Stimulated activated CD8-positive, alpha-beta memory T cell treated with anti-CD3 and anti-CD28 coated beads, Interleukin-2, amount 100 ng/mL, for 1 hour (primary cell): ENCODE measurements at places on chromosomes 4 and X.

DNA sequence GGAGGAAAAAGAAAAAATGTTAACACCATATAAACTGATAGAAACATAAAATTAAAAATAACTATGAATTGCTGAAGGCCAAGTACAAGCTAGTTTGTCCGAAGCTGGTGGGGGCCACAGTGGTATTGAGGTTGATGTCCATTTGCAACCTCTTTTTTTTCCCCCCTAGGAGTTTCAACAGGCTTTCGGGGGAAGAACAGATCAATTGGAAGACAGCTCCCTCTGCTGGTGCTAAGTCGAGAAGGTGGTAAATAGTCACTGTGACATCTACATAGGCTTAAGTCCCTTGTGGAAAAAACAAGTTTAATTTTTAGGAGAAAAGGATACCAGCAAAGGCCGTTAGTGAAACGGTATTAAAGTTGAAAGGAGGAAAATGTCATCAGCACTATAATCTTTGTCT, 115.7 kb upstream of the ZXDA start:
- no peak for DNase-seq

DNA sequence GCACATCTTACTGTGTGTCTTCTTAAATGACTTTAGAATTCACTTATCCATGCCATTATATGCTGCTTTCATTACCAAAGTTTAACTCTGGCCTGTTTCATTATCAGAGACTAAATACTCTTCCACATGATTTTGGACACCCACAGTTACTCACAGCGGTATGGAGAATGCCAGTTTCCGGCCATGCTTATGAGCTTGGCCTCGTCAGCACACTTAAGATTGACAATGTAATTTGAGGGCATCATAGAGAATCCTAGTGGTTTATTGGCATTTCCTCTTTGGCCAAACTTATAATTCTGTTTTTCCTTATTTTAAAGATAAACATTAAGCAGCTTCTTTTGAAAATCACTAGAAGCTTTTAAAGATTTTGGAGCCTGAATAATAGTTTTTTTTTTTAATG, 104.5 kb downstream of the IRF2 start:
- DNase-seq, result no peak

DNA sequence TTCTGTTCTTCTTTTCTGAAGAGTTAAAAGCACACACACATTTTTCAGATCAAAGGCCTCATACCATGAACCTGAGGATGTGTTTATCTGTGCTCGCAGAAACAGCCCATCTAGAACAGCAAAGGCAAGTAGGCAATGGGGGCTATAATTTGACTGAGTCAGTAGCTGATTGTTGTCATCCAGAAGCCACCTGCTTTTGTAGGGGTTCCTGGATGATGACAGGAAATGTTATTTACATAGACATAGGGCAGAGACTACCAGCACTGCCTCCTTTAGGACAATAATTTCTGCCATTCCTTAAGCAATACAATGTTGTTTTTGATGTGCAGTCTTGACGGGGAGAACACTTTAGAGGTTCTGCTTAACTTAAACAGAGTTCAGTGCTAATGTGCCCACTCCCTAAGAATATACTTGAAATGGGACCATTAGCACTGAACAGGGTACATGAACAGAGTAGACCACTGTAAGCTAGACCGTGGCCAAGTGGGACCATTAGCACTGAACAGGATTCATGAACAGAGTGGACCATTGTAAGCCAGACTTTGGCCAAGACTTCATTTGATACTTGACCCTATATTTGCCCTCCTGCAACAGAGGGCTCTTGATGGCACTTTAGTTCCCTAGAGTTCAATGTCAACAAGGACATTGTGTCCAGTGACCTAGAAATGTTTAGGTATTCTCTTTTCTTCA, 42.8 kb upstream of the CCSER1 start:
- DNase-seq, result no peak

GRCh38 chr4:10354746-10355145, 102.5 kb downstream of the ZNF518B start:
- DNase-seq, result no peak

DNA sequence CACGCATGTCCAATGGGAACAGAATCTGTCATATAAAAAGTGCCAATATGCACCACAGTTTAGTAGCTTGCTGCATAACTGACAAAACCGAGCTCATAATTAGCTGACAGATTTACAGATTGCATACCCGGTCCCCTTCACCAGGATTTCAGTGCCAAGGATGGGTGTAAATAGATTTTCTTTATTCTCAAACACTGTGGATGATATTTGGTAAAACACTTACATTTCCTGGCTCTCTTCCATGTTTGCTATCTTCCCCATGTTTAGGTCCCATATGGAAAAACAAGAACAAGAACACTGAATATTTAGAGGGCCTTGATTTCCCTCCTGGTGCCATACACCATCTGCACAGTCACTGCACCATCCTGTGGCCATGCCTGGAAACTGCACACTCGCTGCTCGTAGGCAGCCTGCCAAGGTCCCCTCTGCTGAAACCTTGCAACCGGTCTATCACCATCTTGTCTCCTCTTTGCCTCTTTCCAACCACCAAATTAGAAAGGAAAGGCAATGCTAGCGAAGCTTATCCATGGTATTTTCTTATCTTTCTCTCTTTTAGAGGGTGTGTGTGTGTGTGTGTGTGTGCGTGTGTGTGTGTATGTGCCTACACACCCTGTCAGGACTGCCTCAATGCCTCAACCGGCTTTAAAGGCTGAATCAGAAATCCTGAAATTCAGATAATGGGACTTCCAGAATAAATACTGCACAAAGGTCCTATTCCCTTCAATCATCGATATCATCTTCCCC, 124.2 kb upstream of the MBNL3 start:
- DNase-seq, result no peak

- no peak for DNase-seq
Measured at GRCh38 chr4:108355186-108355901, 186.6 kb upstream of the LEF1 start.

DNA sequence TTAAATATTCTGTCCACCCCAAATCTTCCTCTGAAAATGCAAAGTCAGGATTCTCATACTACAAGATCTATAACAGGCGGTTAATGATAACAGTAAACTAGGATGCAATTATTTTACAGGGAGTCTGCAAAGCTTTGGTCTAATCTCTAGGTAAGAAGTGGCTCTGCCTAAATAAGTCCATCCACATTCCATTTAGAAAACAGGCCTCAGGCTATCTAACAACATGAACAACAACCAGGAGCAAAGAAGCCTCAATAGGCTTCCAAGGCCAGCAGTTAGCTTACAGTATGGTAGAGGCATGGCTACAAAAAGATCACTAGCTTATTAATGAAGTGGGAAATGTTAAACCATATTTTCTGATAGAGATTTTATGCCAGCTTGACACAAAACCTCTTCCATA, 6.4 kb downstream of the MAB21L2 start:
- no peak for DNase-seq

- DNase-seq, result no peak
Measured at GRCh38 chr4:186820391-186820891, 96.8 kb upstream of the FAT1 start.

DNA sequence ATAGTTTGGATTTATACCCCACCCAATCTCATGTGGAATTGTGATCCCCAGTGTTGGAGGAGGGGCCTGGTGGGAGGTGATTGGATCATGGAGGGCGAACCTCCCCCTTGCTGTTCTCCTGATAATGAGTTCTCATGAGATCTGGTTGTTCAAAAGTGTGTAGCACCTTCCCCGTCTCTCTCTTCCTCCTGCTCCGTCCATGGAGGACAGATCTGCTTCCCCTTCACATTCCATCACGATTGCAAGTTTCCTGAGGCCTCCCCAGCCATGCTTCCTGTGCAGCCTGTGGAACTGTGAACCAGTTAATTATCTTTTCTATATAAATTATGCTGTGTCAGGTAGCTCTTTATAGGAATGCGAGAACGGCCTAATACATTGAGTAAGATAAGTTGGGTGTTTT, 518.8 kb upstream of the LCORL start:
- DNase-seq, result no peak

- no peak for DNase-seq
Measured at GRCh38 chr4:10872833-10873517, 188.4 kb upstream of the CLNK start.

DNA sequence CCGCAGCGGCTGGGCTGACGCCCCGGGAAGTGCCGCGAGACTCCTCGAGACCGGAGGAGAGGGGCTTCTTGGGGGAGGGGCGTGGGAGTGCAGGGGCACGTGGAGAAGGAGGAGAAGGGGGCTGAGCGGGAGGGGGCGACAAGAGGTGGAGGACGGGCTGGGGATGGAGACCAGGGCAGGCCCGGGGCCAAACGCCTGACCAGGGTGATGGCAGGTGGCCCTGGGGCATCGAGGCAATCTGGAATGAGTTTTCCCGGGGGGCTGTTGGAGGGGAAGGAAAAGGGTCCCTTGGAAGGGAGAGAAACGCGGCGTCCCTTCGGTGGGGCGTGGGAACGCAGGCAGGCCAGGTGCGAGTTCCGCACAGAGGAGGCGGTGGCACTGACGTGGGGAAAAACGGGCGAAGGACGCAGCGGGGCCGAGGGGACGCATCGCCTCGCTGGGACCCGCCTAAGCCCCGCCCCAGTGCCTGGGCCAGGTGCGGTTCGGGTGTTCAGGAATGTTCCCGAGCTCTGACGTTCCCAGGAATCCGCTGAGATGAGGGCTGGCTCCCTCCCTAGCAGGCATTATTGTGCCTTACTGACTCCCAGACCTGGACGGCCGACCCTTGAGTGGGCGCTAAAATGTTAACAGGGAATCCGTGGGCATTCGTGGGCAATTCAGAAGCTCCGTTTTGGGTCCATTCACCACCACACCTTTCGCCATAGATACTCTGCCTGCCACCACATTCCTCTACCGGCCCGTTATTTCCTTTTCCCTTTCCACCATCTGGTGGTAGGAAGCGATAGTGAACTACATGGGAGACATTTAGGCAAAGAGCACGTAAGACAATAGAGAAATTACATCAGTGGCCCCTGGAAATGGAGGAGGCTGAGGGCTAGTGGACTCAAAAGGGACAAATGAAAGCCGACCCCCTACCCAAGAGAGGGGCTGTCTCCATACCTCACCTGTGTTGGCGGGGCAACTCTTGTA, 795 bp upstream of the SH3KBP1 start:
- DNase-seq, result no peak
